ELF-1 (cell line): ENCODE measurements at places on chromosomes 1 and 21.

DNA sequence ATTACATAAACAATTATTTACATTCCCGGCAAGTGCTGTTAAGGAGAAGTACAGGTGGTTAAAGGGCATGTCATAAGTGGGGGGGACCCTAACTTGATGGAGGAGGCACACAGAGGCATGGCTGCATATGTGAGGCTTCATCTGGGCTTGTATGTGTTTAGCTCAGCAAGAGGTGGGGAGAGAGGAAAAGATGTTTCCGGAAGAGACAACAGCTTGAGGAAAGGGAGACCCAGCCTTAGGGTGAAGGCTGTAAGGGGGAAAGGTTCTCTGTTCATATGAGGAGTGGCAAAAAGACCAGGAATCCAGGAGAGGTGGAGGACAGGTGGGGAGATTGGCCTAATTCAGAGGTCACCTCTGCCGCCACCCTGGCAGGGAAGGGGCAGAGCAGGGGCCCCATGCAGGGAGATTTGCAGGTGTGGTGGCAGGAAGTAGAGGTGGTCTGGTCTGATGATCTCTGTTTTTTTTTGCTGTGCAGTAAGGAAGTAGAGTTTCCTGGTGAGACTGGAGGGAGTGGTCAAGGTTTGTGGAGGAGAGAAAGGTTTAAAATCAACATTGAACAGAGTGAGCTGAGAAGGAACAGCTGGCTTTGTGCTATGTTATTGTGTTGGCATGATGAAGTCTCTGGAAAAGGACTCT lies 9.0 kb downstream of the TRAF5 start:
- no peak for DNase-seq

DNA sequence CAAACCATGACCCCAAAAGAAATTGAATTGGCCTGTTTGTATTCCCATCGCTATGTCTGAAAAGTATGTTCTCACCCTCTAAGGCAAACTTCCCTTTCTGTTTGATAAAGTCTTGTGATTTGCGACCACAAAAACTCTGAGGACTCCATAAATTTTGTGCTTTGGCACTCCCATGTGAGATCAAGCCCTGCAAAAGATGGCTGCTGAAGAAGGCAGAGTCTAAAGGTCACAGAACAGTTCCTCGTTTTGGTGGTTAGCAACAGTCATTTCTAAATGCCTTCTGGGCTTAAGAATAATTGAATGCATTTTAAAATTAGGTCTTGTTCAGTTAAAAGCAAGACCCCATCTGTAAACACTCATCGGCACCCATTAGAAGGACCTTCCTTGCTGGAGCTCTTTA lies 441.6 kb downstream of the OMA1 start:
- DNase-seq, result no peak

GRCh38 chr1:84166797-84167196 lies 22.7 kb downstream of the PRKACB start:
- no peak for DNase-seq

- no peak for DNase-seq
These were observed 25.8 kb downstream of the KCNN3 start for GRCh38 chr1:154844297-154844681.

DNA sequence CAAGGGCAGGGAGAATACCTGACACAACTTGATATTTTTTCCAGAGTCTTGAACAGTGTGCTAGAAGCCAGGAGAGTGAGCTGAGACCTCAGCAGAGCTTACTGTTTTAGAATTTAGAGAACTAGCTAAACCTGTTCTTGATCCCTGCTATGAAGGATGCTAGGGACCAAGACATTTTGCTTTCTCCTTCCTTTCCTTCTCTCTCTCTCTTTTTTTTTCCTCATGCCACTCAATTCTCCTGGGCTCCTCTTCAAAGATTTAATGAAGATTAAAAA lies 99.0 kb downstream of the NGF start:
- DNase-seq, result no peak

- DNase-seq, result no peak
These were observed 623.9 kb upstream of the NR5A2 start for GRCh38 chr1:199403531-199404116.

DNA sequence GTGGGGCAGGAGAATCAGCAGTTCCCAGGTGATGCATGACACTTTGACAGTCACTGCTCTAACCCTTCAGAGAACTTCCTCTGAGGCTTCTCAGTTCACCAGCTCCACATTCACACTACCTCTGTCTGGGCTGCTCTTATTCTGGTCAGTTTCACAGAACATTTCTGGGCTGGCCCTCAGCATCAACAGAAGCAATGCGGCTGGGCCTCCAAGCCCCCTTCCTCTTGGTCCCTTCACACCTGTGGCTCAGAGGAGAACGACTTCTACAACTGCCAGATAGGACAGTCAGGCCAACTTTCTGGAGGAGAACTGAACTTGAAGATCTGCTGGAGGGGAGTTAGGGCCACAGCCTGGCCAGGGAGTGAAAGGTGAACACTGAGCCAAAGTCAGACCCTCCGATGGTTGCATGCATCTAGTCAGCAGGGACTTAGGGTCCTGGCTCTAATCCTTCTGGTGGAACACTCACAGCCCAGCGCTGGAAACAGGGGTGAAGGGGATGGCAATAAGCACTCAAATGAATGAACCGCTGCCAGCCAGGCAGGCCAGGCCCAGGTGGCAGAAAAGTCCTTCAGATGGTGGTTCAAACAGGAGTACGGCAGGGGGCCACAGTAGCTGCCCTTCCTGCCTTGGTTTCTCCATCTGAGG lies 274.1 kb downstream of the FOXD2 start:
- DNase-seq, result no peak
